Liver (tissue), 10 donors: ENCODE measurements at places on chromosomes 4 and X. TPM values are rescaled to one million over a fixed set of nuclear protein-coding genes. Genes with fewer than 3 reads are reported as not detected.

The IQSEC2 gene
- total RNA-seq, result 1.0 TPM

- H3K27ac ChIP-seq, result no peak overlapping the region
- no peaks in the 10 kb centered on the region for H3K4me1 ChIP-seq
- no peaks in the 10 kb centered on the region for H3K27me3 ChIP-seq
- H3K36me3 ChIP-seq, result no peaks in the 10 kb centered on the region
- H3K4me3 ChIP-seq, result no peak overlapping the region
Observed at GRCh38 chr4:126850286-126850685, 782.5 kb upstream of the INTU start.

DNA sequence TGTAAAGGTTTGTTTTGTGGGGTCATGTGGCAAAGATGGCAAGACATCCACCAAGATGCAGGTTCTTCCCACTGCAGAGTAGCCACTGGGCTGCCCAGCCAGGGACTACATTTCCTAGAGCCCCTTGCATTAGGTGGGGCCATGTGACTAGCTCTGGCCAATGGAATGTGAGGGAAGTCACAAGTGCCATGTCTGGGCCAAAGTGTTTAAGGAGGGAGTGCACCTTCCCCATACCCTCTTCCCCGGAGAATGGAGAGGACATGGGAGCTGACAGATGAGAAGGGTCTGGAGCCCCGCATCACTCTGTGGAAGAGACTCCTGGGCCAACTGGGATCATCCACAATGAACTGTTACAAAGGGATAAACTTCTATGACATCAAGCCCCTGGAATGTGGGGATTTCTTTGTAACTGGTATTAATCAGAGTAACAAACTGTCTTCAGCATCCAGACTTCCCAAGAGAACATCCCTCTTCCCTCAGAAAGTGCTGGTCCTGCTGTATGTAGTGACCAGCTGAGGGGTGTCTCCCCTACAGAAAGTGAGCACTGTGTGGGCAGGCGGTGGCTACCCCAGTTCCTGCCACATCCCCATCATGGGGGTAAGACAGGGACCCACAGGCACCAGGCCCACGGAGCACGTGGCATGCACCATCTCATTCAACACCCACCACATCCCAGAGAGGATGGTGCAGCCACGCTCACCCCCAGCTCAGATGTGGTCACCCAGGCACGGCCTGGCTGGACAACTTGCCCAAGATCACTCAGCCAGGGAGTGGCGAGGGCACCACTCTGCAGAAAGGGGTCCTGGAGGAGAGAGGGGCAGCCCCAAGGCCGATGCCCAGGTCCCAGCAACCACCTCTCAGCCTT lies 10.9 kb downstream of the PPP2R2C start:
- no peak for DNase-seq
- no peak overlapping the region for H3K4me3 ChIP-seq
- H3K27me3 ChIP-seq, result no peaks in the 10 kb centered on the region
- H3K4me1 ChIP-seq, result no peaks in the 10 kb centered on the region

DNA sequence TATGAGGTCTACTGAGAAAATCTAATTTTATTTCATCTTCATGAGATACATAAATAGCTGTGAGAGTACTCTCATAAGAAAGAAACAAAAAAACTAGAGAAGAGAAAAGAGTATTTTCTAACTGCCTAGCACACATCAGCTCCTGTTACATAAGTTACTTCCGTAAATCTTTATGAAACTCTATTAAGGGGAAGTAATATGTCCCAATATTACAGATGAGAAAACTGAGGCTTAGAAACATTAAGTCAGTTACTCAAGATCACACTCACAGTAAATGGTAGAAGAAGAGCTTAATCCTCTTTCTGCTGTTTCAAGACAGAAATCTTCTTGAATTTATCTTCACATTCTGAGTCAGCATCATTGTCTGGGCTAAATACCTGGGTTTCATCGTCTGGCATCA lies 164.1 kb downstream of the DTHD1 start:
- H3K27ac ChIP-seq, result no peak overlapping the region
- H3K4me1 ChIP-seq, result no peaks in the 10 kb centered on the region
- no peaks in the 10 kb centered on the region for H3K36me3 ChIP-seq
- no peak for DNase-seq
- H3K27me3 ChIP-seq, result no peaks in the 10 kb centered on the region

GRCh38 chr4:87806520-87806919 lies 7.2 kb downstream of the IBSP start:
- H3K4me1 ChIP-seq, result no peaks in the 10 kb centered on the region
- no peaks in the 10 kb centered on the region for H3K27me3 ChIP-seq
- H3K36me3 ChIP-seq, result no peaks in the 10 kb centered on the region
- no peak for DNase-seq

- H3K27ac ChIP-seq, result no peak overlapping the region
- DNase-seq, result no peak
- H3K36me3 ChIP-seq, result no peaks in the 10 kb centered on the region
- no peak overlapping the region for H3K4me3 ChIP-seq
- H3K27me3 ChIP-seq, result no peaks in the 10 kb centered on the region
Observed at GRCh38 chr4:135338181-135338580, 1136.6 kb upstream of the PABPC4L start.
